ENCODE measurements at places on chromosomes 5 and 9.

DNA sequence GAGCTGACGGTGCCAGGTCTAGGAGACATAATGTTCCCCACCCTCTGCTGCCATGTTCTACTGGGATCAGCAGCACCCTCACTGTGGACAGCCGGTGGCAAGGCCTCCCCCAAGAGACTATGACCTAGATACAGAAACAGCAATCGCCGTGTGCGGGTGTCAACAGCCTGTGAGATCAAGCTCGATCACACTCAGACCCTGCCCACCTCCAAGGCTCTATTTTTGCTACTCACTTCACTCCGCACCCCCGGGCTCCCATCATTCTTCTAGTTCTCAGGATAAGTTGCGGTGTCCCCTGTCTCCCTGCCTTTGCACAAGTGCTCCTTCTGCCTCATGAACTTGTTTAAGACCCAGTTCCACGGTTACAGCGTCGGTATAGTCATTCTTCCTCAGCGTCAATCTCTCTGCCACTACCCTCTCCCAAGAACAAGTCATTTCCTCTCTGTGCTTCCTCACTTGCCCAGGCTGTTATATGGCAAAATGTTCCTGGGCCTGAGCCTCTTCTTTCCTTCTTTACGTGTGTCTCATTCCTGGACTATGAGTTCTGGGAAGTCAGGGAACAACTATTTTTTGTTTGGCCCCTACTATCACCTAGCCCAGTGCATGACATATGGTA lies 5.4 kb upstream of the DOCK8 start:
- no peak for DNase-seq

GRCh38 chr5:113171520-113171919 lies 194.9 kb downstream of the DCP2 start:
- DNase-seq = no peak

GRCh38 chr9:5355226-5355625 lies 15.6 kb upstream of the RLN1 start:
- no peak for DNase-seq

DNA sequence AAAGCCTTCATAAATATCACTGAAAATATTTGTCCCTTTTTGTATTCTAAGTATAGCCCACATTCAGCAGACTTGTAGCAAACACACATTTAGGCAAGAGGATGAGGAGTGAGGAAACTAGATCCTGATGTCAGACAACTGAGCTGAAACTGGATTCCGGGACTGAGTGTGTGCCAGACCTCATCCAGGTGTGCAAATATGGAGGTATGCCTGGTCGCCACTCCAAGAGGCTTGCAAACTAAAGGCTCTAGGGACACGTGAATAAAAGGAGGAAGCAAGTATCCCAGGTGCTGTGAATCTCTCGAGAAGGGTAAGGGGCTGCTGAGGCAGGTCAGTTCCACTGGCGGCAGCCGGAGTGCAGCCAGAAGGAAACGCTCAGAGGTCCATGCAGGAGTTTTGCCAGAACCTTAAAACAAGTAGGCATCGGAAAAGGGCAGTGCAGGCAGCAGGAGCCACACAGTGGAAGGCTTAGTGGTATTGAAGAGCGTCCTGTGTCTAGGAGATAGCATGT lies 77.4 kb upstream of the ALDH1B1 start:
- no peak for DNase-seq

DNA sequence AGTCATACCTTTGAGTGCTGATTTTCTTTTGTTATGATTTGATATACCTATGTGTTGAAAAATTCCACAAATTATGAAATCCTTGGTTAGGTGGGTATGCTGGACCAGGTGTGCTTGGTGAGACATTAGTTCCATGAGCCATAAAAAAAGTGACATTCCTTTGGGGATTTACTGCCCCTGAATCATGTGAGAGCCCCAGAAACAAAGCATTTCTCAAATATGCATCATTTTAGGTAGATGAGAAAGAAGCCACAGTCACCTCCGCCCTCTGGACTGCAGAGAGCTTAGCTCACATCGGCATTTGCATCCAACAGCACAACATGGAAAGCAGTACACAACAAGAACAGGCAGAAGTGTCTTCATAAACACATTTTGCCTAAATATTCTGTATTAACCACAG lies 55.3 kb downstream of the DAP start:
- DNase-seq = no peak

DNA sequence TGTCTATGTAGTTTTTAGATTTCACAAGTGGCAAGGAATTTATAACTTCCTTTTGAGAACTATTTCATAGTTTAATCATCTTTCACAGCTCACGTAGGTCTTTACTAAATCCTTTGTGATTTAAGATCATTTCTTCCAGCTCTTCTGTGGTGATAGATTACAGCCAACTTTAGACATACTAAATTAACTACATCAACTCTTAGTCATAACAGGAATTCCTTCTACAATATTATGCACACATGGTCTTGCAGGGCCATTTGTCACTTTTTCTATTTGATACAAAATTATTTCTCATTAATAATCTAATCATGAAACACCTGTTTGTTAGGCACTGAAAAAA lies 208.4 kb downstream of the PDE4D start:
- no peak for DNase-seq
